ENCODE measurements at places on chromosomes 7 and 10. TPM values are rescaled to one million over a fixed set of nuclear protein-coding genes. Genes with fewer than 3 reads are reported as not detected.

The GSTO1 gene
- total RNA-seq, result 28.8 TPM

The TMEM270 gene
- not detected for total RNA-seq

The MKI67 gene
- 24.8 TPM for total RNA-seq

The CLDN4 gene
- 24.3 TPM for total RNA-seq

The PLA2G12B gene
- 0.31 TPM for total RNA-seq

The RUFY2 gene
- 26.1 TPM for total RNA-seq

The FOXI2 gene
- total RNA-seq, result not detected

GRCh38 chr10:132984801-132985545, 42.6 kb upstream of the CFAP46 start:
- no peak for DNase-seq

GRCh38 chr10:20202337-20202736, 386.1 kb downstream of the PLXDC2 start:
- DNase-seq, result no peak

DNA sequence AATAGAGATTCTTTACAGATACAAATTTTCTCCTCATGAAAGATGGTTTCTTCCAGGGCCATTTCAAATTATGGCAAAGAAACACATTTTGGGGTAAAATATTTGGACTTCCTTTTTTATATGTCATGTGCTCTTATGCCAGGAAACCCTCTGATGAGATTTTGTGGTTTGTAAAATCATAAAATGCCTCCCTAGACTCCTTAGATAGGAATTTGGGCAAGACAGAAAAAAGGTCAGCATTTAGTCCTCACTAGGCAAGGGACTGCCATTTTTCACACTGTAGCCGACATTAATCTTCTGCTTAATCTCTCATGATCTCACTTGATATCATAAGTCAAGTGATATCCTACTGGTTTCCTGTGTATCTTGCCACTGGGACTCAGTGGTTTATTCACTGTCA, 286.4 kb downstream of the ARHGAP12 start:
- DNase-seq, result no peak

DNA sequence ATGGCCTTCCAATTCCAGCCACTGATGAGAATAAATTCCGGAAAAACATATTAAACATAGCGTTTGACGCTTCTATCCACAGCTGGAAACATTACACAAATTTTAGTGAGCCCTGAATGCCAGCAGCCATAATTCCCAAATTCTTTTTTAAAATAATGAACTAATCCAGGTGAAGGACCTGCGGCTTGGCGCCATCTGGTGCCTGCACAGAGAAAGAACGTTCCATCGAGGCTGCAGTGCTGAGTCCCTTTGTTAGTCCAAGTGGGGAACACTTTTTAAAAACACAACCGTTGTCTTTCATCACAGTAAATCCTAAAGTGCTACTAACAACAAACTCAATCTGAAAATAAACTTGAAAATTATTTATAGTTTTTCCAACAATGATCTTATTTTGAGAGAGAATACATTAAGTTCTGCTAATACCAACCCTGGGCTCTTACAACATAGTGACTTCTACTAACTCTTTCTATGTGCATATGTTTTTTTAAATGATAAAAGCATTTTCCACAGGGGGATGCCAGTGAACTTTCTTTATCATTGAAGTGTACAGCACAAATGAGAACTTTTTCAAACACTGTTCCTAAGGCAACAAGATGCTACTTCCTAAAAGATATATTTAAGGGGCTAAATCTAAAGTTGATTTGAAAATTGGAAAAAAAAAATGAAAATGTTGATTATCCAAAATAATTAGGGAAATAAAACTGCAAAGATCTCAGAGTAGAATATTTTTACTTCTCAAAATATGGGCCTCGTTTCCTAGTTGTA, 166.9 kb upstream of the RNF32 start:
- peak; percentile 62 for DNase-seq

GRCh38 chr10:6204063-6204340, 1.3 kb downstream of the PFKFB3 start:
- no peak for DNase-seq

DNA sequence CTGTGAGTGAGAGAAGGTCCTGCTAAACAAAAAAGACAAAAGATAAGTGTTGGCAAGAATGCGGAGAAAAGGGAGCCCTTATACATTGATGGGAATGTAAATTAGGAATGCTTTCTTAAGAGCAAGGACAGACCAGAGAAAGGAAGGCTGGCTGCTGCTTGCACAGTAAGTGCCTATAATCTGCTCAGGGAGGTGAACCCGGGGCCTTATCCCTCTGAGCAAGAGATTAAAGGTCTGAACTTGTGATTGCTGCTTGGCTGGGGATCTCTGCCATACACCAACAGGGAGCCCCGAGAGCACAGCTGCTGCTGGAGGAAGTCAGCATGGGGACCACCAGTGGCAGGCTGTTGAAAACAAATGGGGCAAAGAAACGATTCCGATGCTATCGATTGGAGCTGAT, 32.0 kb upstream of the CRTAC1 start:
- no peak for DNase-seq

DNA sequence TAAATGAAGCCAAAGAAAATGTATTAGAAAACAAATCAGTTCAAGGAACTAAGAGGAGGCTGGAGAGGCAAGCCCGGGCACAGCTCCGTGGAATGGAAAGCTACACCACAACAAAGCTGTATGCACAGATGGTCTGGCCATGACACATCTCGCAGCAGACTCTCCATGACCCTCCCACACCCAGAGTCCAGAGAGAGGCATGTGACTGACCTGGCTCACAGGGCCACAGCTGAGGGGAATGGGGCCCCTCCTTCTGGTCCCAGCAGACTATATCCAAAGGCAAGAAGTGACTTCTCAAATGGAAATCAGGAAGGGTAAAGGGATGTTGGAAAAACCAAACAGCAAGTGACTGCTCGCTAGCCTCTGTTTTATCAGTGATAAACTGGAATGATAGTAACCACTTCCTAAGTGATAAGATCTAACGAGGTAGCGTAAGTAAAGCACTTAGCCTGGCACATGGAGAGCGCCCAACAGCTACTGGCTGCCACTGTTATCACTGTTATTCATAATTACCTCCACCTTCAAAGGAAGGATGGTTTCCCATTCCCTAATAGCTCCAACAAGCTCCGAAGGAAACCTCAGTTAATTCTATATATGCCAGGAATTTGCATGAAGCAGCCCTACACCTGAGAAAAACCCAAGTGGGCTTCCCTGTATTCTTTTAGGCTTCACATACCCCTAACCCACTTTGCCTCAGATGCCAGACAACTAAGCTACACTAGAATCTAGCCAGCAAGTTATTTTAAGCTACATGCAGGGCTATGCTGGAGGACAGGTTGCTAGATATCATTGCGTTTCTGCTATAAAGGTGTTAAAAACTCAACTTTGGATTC, 8.4 kb downstream of the OSBPL3 start:
- DNase-seq, result peak; percentile 24

All from tongue (tissue), 3 donors.